ENCODE measurements at places on chromosomes 3 and 15.

- no peak for DNase-seq
Measured at GRCh38 chr3:146269271-146269670, 18.4 kb upstream of the PLSCR4 start.

DNA sequence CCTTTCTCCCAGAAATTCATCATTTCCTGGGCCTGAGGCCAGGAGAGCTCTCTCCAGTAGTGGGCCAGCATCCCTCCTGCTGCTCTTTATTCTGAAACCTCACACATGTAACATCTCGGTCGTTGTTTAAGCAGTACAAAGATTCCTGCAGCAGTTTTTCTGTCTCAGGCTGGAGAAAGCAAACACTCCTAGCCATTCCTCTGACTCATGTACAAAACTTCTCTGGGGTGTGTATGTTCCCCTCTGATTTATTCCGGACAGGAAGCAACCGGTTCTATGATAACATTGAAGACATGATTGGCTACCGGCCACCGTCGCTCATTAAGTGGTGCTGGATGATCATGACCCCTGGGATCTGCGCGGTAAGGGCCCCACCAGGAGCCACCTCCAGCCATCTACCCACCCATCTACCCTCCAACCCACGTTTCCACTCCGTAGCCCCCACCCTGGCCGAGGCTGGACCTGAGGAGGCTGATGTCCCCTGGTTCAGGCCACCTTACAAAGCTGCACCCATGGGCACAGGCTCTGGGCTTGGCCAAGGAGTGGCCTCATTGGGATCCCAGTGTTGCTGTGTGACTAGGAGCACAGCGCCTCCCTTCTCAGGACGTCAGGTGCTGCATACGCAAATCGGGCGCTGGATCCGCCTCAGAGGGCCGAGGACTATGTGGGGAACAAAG, 58.6 kb upstream of the SLC6A1 start:
- no peak for DNase-seq

DNA sequence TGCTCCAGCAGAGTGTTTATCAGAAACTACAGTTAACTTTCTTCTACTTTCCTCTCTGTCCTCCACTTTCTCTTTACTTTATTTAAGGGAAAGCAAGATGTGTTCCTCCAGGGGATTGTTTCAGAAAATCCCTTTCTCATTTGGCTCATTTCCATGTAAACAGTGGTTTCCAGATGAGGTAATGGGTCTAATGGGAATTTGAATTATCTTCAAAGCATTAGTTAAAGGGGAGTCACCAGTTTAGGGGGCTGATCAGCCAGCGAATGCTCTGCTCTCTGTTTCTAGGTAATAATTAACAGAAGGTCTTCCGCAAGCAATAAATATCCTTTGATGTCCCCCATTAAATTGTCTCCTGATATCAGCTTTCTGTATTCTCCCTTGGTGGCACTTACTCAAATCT, 30.4 kb upstream of the ZNF639 start:
- DNase-seq, result no peak

GRCh38 chr3:18224426-18224825, 200.7 kb downstream of the SATB1 start:
- DNase-seq, result no peak

- no peak for DNase-seq
Measured at GRCh38 chr15:25441111-25441510, 2.3 kb upstream of the UBE3A start.

GRCh38 chr15:72770673-72771328, 12.8 kb downstream of the ADPGK start:
- no peak for DNase-seq

- peak; percentile 40 for DNase-seq
Measured at GRCh38 chr3:53196575-53197407, 35.8 kb downstream of the PRKCD start.

- DNase-seq, result no peak
Measured at GRCh38 chr15:66288093-66288492, 5.3 kb upstream of the DIS3L start.

GRCh38 chr3:128555098-128555825, 62.3 kb upstream of the GATA2 start:
- no peak for DNase-seq

GRCh38 chr15:84606653-84607120, 5.9 kb downstream of the ZSCAN2 start:
- DNase-seq, result no peak

DNA sequence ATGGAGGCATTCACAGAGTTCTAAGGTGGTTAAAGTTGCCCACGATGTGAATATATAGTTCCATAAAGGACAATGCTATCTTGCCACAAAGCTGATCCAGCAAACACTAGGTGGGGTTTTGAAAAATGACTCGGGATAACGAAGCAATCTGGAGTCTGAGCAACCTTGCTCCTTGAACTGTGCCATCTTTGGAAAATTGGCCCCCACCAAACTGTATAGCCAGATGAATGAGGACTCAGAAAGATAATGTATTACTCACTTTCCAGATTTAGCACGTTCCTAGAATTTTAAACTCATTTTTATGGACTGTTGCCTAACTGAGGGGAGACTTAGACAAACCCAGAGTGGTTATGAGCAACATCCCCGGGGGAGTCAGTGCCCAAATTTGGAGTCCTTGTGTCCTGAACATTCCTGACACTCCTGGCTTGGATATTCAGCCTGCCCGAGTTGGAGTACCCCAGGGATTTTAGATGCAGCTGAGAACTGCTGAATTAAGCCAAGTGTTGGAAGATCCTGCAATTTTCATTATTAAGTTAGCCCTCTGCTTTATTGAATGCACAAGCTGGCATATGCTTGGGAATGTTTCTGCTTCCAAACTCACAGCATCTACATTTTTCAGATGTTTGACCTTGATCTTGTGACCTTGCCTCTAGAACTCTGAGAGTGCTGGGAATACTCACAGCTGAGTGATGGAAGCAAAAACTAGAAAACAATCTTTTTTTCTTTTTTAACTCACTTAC, 8.8 kb upstream of the MAGI1 start:
- DNase-seq, result no peak

DNA sequence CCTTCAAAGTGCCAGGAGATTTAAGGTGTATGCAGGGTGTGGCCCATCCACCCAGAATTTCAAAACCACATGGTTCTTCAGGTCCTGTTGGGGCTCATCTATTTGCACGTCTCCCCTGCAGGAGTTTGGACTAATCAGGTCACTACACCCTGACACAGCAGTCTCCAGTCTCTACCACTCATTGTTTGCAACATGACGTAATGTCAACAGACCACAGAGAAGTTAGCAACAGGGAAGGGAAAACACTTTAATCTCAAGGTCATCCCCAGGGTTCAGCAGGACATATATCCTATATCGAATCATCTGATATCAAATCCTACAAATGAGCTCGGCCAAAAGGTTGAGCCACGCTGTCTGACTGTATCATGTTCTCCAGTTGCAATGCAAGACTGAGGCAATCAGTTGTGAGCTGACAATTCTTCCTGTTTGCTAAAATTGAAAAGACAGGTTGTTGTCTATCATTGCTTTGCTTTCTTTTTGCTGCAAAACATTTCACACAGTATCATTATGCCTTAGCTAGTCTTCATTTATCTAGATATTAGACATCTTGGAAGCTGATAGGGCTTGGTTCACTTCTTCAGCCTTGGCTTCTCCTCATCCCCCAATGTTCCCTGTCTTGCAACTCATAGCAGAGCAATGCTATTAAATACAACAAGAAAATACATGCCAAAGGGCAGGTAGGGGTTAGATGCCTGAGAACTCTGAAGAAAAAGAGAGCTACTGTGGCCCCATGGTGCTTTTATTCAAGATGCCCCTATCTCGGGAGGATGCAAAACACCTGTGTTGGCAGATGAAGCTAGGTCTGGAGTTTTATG, 13.4 kb upstream of the LEKR1 start:
- no peak for DNase-seq

DNA sequence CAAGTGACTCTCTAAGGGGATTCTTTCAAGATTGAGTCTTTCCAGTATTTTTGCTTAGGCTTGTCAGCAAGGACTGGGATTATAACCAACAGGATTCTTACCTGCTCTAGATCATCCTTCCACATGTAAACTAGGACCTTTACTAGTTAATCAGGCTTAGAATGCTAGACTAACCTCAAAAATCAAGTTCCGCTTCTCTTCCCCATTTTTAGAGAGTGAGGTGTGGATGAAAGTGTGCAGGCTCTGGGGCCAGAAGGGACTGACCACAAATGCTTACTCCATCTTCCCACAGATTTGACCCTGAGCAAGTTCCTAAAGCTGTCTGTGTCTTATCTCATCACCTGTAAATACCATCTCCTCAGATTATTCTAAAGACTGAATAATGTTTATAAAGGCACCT, 89.5 kb upstream of the IL12A start:
- DNase-seq, result no peak

DNA sequence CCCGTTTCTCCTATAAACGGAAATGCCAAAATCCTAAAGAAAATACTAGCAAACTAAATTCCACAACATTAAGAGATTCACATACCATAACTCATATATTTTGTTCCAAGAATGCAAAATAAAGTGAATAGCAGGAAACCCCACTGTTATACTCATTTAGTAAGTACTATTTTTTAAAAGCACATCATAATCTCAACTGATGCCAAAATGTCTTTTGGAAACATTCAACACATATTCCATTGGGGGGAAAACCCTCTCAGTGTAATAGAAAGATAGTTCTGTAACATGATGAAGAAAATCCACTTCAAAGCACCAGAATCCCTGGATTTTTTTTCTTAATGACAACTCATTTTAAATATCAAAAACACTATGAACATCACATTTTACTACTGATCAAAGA, 93.0 kb upstream of the EIF1B start:
- DNase-seq, result no peak

- no peak for DNase-seq
Measured at GRCh38 chr3:105458518-105459215, 92.0 kb downstream of the ALCAM start.

DNA sequence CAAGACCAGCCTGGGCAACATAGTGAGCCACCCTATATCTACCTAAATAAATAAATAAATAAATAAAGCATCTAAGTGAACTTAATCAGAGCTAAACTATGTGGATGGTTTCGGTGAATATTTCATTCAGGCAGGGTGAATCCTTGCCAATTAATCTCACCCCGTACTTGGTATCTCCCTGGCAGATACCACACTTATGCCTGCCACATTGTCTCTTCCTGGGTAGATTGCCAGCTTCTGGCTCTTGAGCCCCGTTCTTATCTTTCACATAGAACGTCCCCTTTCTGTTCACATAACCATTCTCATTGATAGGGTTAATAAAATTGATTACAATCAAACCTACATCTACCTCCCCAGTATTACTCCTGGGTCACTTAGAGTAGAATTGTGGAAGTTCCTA, 7.0 kb downstream of the SNAP23 start:
- no peak for DNase-seq

- no peak for DNase-seq
Measured at GRCh38 chr3:9247941-9248521, 1.4 kb downstream of the SRGAP3 start.

- DNase-seq, result no peak
Measured at GRCh38 chr3:21517184-21517583, 233.8 kb downstream of the ZNF385D start.

DNA sequence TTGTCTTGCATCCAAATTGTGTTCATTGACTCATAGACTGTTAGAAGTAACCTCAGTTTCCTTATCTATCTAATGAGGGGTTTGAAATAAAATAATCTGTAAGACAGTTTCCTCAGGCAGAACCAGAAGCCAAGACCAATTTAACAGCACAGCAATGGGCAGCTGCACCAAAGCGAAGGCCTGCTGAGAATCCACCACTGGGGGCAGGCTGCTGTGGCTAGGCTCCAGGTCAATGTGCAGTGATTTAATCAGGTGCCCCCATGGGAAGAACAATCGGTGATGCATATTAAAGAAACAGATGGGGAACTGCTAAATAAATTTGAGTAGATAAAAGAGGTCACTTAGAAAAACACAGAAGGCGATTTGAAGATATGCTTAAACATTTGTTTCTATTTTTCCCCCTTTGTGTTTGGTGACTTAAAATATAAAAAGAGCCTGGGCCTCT, 28.0 kb upstream of the TMOD3 start:
- DNase-seq, result no peak

- no peak for DNase-seq
Measured at GRCh38 chr15:84988909-84989644, 7.4 kb downstream of the PDE8A start.

GRCh38 chr3:25557694-25558093, 107.0 kb downstream of the TOP2B start:
- DNase-seq, result no peak

DNA sequence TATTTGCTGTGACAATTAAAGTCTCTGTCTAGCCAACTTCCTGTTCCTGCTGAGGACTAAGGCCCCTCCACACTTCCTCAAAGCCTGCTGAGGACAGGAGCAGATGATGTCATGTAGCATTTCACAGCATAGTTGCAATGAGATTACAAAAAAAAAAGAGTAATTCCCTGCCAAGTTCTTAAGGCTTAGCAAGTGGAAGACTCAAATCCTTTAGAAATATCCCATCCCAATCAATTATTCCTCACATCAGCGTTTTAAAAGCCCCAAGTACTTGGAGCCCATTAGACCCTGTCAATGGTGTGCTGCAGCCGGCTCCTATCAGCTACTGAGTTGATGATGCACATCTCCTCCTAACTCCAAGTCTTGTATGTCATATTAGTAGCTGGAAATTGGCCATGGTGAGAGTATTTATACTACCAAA, 51.7 kb downstream of the TRANK1 start:
- no peak for DNase-seq

DNA sequence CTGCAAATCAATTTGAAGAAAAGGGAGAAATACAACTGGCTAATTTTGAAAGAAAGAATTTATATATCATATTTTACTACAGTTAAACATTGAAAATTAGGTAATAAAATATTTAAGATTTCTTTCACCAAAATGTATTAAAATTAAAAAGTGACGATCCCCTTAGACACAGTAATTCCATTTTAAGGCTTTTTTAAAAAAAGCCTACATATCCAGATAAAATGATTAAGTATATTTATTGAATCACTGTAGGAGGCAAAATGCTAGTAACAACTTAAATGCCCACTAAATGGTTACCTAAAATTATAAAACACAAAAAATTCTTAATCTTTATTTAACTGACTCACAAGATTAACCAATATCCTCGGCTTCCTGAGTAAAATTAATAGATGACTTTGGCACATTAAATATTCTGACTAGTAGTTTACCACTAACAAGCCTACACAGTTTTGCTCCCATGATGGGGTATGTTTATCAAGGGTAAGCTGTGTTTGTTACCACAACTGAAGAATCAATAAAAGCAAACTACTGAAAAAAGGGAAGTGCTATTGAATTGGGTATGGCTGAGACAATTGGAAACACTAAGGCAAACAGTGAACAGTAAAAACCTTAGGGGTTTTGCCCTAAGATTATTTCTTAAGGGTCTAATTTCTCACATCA, 28.4 kb downstream of the ANKRD28 start:
- DNase-seq, result no peak

DNA sequence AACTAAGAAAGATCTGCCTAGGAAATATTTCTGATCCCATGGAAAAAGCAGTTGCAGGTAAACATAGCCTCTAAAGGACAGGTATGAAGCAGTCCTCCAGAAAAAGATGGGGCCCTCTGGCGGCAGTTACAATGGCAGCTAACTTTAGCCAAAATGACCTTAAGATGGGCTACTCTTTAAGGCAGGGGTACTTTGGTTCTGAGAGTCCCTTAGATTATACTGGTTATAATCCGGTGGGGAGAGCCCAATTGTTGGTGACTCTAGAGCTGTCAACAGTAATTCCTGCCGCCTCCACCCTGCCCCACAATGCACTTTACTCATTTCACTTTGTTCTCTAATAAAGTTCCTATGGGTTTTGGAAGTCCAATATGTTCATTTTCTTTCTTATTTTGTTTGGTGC, 412.8 kb upstream of the WNT5A start:
- DNase-seq, result no peak

- no peak for DNase-seq
Measured at GRCh38 chr3:32128936-32129335, 22.5 kb downstream of the GPD1L start.

- no peak for DNase-seq
Measured at GRCh38 chr3:122936986-122937385, 90.6 kb downstream of the SEMA5B start.

Data from stimulated activated CD4-positive, alpha-beta T cell treated with anti-CD3 and anti-CD28 coated beads, TNF-alpha, amount 100 ng/mL, for 48 hours (primary cell).